ENCODE measurements at places on chromosomes 1 and 21.

DNA sequence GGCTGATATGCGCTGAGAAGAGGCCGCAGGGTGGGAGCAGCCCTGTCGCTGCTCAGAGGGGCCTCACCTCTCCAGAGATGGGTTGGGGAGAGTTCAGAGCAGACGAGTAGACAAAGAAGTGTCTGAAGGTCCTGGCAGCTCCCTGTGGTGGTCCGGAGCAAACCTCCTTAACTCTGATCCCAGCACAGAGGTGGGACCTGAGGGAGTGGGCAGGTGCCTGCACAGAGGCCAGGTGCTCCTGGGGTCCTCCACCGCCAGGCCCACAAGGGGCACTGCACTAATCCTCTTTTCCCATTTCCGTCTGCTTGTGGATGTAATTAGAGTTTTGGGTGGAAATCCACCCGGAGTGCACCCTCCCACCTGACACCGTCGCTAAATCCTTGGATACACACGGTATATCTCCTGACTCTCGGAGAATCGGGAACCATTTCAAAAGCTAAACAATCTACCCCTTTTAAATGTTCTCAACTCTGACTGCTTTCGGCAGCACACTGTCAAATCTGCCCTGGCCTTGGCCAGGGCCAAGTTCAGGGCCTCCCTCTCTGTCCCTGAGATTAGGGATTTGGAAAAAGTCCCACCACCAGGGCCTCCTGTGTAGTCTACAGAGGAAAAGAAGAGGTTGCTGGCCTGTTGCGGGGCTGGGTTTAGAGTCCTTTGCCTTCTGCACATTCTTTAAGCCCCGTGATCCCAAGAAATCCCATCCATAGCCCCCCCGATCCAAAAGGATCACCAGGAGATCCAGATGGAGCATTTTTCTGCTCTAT is 22.4 kb downstream of the CASZ1 start:
- DNase-seq = no peak

- no peak for DNase-seq
Observed at GRCh38 chr1:6488602-6489382, 2.7 kb downstream of the PLEKHG5 start.

DNA sequence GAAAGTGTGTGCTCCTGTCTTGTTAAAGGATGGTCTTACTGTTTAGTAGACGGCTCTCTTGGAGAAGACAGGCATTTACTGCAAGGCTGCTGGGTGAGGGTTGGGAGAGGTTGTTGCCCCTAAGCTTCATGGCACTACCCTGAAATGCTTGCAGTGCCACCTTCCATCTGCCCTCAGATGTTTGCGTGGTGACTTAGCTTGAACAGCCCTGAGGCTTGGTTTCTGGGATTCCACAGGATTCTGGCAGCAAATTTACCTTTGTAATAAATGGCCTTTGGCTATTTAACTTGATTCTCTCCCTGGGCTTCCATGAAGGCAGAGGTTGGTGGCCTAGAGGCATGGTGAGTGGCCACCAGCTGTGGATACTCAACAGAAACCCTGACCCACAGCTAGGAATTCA is 11.6 kb downstream of the MTARC1 start:
- DNase-seq = no peak

- no peak for DNase-seq
Observed at GRCh38 chr1:48216313-48216712, 6.2 kb upstream of the SLC5A9 start.

DNA sequence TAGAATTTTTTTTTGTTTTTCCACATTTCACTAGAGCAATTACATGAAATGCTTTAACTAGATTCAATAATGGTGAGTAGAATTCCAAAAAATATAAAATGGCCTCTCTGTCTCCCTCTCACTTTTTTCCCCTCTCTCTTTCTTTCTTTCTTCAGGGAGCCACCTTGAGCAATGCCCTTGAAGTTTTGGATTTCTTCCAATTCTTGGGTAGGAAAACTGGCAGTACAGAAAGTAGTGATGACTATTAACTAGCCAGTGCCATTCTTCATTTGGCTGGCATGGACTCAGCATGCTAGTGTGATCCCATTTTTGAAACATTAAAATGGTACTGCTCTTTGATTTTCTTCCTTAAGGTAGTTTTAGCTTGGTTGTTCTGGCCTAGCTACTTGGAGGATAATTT is 4.5 kb upstream of the FNBP1L start:
- DNase-seq = no peak

DNA sequence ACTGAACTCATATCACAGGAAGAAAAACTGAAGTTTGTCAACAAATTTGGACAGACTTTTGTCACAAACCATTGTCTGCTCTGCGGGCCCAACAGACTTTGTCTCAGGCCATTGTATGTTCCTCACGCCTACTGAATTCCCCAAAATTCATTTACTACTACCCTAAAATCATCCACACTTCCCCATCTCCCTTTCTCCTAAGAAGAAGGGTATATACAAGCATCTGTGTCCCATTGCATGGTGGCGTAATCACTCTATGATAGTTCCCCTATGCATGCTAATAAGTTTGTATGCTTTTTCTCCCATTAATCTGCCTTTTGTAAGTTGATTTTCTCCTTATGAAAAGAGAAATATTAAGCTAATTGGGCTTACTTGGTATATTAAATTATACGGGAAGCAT is 54.9 kb upstream of the ATF3 start:
- no peak for DNase-seq
